ENCODE measurements at places on chromosomes 5 and 9.

DNA sequence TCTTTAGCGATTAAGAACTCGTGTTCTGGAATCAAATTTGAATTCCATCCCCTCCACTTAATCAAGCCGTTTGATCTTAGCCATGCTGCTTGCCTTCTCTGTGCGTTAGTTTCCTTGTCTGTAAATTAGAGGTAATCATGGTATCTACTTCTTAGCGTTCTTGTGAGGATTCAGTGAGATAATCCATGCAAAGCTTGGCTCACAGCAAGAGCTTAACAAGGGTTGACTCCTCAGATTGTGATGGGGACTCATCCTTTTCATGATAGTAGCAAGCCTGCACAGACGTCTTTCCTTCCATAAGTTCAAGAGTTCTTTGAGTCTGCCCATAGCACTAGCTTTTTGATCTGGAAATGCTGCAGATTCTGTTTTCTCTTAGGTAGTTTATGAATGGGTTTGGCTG lies 72.8 kb downstream of the TRIO start:
- DNase-seq: no peak

- no peak for DNase-seq
Observed at GRCh38 chr9:136171801-136172411, 33.0 kb downstream of the LHX3 start.

GRCh38 chr5:518721-519120 lies 5.5 kb downstream of the SLC9A3 start:
- DNase-seq: no peak

DNA sequence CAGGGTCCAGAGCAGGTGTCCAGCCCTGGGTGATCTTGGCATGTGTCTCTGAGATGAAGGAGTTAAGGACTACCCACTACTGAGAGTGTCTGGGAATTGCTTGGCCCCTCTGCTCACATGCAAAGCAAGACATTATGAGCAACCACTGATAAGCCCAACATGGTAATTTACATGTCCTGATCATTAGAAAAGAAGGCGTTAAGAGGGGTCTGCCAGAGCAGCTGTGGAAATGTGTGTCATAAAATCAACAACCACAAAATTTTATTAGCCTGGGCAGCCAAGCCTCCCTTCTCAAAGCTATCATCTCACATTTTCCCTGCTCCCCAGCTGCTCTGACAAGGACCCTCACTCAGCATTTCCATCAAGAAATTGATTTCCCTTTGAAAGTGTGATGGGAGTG lies 351.0 kb downstream of the SPOCK1 start:
- DNase-seq: no peak

DNA sequence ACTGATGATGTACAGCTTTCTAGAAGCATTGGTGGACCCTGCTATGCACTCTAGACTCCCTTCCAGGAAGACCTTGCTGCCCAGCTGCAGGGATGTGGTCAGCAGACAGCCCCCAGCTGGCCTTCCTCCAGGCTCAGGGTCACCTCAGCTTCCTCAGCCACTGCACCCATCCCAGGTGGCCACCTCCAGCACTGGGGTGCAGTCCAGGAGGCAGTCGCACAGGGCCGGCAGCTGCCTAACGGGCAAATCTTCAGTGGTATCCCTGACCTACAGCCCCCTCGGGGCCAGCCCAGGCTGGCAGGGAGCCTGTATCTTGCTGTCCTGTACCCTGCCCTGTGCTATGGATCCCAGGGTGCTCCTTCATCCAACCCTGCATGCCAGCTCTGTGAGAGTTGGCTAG lies 81.8 kb downstream of the GADD45G start:
- DNase-seq: no peak

DNA sequence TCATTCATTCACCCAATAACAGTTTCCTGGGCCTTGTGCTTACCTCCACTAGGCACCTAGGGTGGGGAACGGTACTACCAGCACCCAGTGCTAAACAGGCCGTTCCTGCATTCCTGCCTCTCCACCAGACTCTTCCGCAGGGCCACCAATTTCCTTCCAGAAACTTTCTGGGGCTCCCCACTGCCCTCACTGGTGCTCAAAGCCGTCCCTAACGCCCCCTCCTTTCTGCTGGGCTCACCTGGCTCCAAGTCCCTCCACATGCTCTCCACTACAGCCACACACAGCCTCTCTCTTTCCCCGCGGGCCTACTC lies 1.4 kb downstream of the PHF19 start:
- DNase-seq: no peak

DNA sequence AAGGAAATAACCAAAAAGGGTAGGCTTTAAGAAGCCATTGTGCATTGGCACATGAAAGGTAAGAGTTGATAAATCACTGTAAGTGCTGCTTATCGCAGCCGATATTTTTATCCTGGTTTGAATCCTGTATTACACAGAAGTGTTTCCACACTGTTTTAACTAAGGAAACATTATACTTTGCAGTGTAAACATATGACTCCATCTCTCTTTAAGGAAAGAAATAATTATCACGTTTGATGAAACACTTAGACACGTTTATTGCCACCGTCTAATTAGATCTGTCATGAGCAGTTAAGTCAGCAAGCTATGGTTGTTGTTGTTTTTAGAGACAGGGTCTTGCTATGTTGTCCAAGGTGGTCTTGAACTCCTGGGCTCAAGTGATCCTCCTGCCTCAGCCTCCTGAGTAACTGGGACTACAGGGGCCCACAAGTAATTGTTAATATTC lies 85.7 kb upstream of the TNFAIP8 start:
- no peak for DNase-seq

DNA sequence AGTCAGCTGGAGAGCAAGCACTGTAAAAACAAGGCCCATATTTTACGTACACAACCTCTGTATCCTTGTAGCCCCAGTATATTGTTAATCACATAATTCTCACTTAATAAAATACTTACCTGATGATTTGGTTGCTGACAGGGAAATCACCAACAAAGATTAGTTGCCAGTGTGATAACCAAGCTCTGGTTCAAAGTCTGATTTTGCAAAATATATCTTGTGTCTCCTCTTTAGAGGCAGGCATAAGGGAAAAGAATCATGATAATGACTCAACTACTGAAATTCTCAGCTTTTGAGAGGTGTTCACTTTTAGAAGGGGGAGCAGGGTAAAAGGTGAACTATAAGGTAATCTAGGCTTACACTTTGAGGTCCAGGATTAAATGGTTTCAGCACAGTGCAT lies 351.1 kb upstream of the CD180 start:
- no peak for DNase-seq

GRCh38 chr5:126998201-126998631 lies 32.1 kb downstream of the MARCHF3 start:
- DNase-seq: no peak

GRCh38 chr5:139183502-139183901 lies 14.7 kb downstream of the SIL1 start:
- no peak for DNase-seq

DNA sequence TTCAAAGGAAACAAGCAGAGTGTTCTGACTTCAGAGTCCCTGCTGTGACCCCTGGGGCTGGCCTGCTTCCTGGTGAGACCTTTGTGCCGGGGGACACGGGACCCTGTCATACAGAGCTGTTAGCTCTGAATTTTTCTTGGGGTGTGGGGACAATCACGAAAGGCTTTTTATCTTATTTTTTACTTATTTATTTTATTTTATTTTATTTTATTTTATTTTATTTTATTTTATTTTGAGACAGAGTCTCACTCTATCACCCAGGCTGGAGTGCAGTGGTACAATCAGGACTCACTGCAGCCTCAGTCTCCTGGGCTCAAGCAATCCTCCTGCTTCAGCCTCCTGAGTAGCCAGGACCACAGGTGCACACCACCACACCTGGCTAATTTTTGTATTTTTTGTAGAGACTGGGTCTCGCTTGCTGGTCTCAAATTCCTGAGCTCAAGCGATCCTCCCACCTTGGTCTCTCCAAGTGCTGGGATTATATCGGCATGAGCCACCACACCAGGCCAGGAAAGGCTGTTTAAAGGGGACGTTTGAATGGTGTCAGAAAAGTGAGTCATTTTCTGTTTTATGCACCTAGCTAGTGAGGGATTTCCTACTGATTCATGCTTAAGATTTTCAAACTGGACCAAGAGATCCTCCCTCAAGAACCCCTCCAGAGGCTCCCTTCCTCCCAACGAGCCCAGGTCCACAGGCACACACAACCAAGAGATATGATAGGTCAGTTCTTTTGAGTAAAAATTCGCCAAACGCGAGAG lies 75.7 kb downstream of the OLFM1 start:
- no peak for DNase-seq

DNA sequence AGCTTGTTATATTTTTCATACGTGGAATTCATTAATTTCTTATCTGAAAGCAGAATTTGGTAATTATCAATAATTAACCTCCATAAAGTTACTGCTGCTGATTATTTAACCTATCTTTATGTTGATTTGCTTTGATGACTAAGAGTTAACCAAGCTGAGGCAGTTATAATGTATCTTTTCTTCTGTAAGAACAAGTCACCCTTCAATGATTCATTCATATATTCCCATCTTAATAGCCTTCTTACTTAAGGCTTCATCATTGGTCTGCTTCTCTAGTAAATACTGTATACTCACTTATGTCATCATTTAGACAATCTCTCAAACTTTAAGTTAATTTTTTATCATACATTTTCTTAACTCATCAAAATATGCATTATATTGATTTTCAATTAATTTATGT lies 592.2 kb downstream of the ANXA1 start:
- no peak for DNase-seq

- DNase-seq: no peak
Observed at GRCh38 chr5:150103678-150104549, 17.6 kb upstream of the CSF1R start.

DNA sequence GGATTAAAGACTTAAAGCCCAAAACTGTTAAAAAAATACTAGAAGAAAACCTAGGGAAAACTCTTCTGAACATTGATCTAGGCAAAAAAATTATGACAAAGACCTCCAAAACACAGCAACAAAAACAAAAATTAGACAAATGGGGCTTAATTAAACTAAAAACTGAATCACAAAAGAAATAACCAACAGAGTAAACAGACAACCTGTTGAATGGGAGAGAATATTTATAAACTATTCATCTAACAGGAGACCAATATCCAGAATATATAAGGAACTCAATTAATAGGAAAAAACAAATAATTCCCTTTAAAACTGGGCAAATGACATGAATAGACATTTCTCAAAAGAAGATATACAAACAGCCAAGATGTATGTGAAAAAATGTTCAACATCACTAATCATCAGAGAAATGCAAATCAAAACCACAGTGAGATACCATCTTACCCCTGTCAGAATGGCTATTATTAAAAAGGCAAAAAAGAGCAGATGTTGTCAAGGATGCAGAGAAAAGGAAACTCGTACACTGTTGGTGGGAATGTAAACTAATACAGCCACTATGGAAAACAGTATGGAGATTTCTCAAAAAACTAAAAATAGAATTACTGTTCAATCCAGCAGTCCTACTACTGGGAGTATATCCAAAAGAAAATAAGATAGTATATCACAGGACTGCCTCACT lies 50.2 kb upstream of the TLX3 start:
- no peak for DNase-seq

DNA sequence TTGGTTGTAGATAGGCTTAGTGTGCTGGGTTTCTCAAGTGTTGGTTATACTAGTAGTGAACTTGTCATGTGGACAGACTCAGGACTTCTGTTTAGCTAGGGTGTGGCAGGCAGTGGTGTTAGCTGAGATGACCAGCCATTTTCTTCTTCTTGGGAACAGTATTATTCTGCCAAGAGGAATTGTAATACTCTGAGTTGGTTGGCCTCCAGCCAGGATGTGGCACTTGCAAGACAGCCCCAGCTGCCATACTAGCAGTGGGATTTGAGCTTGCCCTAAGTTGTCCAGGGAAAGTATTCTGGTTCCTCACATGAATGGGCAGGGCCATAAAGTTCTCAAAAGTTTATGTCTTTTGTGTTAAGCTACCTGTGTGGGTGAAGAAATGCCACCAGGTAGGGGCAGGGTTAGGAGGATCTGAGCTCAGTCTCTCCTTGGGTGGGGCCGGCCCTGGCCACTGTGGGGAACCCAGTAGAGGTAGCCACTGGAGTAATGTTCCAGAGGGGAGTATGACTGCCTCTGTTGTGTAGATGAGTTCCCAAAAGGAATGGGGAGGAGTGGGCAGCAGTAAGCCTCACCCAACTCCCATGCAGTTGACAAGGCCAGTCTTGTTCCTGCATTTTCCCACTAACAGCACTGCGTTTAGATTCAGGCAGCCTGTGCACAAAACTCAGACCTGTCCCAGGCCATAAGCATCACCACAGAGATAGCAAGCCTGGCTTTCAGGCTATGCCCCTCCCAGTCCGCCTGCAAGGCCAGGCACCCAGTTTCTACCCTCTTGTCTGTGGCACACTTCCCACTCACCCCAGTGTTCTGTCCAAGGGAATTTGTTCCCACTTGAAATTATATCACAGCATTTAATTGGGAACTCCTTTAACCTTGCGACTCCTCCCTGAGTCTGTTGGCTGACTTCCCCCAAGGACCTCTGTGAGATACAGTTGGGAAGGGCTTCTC lies 250.7 kb downstream of the ANXA1 start:
- DNase-seq: no peak

DNA sequence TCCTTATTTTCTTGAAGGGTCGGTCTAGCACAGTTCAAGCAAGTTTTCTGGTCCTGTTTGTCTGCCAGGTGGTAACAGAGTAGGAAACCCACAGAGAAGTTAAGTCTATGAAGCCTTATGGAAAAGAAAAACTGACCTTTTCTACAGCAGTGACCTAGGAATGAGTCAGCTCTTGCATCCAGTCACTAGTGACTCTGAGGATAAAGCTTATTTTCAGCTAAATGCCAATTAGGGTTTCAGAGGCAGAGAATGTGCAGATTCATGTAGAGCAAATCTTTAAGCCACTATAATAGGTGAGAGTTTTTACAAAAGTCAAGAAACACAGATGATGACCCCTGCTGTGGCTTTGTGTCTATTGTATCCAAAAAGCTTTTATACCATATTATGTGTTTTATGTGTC lies 100.7 kb downstream of the CWC27 start:
- no peak for DNase-seq

DNA sequence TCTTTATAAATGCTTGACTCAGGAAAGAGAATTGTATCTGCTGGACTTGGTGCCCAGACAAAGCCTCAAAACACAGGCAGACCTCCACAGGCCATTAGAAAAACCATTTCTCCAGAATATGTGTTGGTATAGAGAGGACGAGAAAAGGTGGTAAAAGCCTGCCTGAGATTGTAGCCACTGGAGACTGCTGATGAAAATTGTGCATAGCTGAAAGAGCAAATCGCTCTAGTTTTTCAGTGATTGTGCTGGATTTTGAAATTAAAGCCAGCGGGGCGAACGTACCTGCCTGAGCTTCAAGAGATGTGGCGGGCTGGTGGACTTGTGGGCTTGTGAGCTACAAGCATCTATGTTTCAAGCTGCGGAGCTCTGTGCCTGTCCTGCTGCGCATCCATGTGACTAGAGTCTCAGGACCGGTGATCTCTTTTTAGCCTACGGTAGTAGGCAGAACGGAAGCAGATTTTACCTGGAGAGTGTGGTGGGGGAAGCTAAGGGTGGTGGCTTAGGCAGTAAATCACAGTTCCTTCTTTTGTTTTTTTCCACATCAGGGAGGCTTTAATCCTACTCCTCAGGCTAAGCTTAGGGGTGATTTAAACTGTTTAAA lies 193.6 kb downstream of the SREK1 start:
- no peak for DNase-seq

DNA sequence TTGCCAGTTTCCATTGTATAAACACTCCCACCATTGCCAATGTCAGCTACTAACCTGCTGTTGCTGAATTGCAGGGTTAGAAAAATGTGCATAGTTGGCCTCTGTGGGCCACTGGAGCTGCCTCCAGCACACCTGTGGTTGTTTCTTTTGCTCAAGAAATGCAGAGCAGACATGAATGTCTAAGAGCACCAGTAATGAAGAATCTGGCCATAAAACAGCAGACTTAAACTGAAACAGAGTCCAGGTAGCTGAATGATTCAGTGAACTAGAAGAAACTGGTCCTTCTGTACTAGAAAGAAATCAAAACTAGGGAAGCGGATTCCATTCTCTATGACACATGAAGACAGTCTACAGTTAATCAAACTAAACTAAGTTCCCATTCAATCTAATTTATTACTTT lies 48.2 kb downstream of the NUDT12 start:
- DNase-seq: no peak

Data from stimulated activated CD4-positive, alpha-beta T cell treated with anti-CD3 and anti-CD28 coated beads, TNF-alpha, amount 100 ng/mL, for 24 hours (primary cell).